ENCODE measurements at places on chromosomes 16 and 17. TPM values are rescaled to one million over a fixed set of nuclear protein-coding genes. Genes with fewer than 3 reads are reported as not detected.

The ABCC3 gene
- 9.1 TPM for total RNA-seq

The HS3ST3B1 gene
- 6.5 TPM for total RNA-seq

The CCDC92B gene
- total RNA-seq, result 0.49 TPM

GRCh38 chr17:19328441-19329061, 34.0 kb downstream of the B9D1 start:
- ATAC-seq, result no peak

GRCh38 chr17:73342050-73342522, 30.3 kb upstream of the CDC42EP4 start:
- ATAC-seq, result peak; percentile 78

DNA sequence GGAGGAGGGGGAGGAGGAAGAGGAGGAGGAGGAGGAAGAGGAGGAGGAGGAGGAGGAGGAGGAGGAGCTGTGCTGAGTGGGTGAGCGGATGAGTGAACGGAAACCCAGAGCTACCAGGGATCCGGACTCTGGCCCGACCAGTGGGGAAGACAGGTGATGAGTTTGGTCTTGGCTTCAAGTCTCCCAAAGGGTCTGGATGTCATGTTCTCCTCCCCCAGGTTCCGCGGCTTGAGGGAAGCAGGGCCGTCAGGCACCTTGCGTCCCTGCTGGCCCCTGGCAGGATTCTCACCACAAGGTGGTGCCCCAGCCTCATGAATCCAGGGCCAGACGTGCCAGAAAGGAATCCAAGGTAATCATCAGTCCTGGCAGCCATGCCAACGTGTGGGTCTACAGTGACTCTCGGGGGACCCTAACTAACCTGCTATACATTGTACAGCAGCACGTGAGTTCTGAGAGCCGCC, 13.5 kb upstream of the ABAT start:
- ATAC-seq, result peak; percentile 87
